Upper lobe of left lung (tissue), 6 donors: ENCODE measurements at places on chromosomes 5 and 9. TPM values are rescaled to one million over a fixed set of nuclear protein-coding genes. Genes with fewer than 3 reads are reported as not detected.

DNA sequence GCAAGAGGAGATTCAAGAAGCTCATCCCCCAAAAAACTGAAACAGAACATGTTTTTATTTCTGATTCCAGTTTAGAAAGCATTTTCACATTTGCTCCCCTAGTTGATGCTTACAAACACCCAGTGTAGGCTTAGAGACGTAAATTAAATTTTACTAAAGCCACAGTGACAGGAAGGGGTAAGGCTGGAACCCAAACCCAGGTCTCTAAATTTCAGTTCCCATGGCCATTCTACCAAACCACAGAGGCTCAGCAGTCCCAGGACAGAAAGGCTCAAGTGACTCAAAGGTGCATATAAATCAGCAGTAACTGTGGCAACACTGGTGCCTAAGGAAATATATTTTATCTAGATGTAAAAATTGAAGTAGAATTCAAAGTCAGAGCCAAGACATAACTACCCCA lies 128.7 kb downstream of the CEP120 start:
- no peaks in the 10 kb centered on the region for H3K4me1 ChIP-seq
- no peak overlapping the region for H3K4me3 ChIP-seq
- H3K27ac ChIP-seq: no peak overlapping the region
- no peaks in the 10 kb centered on the region for H3K27me3 ChIP-seq

Gene NIPAL4
- 0.30 TPM for total RNA-seq

Gene CTXN3
- total RNA-seq: not detected

DNA sequence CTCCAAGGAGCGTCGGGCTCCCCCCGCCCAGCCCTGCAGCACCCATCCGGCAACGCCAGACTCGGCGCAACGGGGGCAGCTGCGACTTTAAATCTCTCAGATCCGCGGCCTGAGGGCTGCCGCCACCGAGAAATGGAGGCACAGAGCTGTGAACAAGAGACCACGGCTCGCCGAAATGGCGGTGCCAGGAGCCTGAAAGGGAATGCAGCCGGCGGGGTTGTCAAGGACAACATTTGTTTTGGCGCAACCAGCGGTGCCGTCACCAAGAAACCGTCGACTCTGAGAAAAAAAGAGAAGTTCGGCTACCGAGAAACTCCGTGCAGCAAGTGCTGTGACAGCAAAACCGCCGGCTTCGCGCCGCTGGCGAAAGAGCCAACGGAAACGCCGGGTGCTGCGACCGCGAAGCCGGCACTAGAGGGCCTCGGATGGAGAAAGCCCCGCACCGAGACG lies 2.1 kb upstream of the ANXA2R start:
- DNase-seq: peak; percentile 79
- H3K4me3 ChIP-seq: peak overlapping the region; percentile 61
- peaks cover 5% of the 10 kb centered on the region for H3K4me1 ChIP-seq
- no peaks in the 10 kb centered on the region for H3K36me3 ChIP-seq

- peak overlapping the region; percentile 83 for H3K4me3 ChIP-seq
- H3K27ac ChIP-seq: peak overlapping the region; percentile 99
- peaks cover 3% of the 10 kb centered on the region for H3K36me3 ChIP-seq
- peaks cover 43% of the 10 kb centered on the region for H3K4me1 ChIP-seq
- H3K27me3 ChIP-seq: no peaks in the 10 kb centered on the region
Measured at GRCh38 chr5:150758203-150758530, 650 bp downstream of the DCTN4 start.

GRCh38 chr5:37088009-37088408 lies 161.2 kb downstream of the CPLANE1 start:
- no peak for DNase-seq
- no peak overlapping the region for H3K4me3 ChIP-seq
- no peaks in the 10 kb centered on the region for H3K27me3 ChIP-seq
- H3K36me3 ChIP-seq: no peaks in the 10 kb centered on the region
- H3K4me1 ChIP-seq: no peaks in the 10 kb centered on the region
- H3K27ac ChIP-seq: no peak overlapping the region
